ENCODE measurements at places on chromosomes 3 and 15.

GRCh38 chr3:195854628-195855294 lies 43.0 kb upstream of the MUC4 start:
- DNase-seq = no peak

- DNase-seq = no peak
These were observed 46.5 kb upstream of the MANF start for GRCh38 chr3:51338632-51339031.

DNA sequence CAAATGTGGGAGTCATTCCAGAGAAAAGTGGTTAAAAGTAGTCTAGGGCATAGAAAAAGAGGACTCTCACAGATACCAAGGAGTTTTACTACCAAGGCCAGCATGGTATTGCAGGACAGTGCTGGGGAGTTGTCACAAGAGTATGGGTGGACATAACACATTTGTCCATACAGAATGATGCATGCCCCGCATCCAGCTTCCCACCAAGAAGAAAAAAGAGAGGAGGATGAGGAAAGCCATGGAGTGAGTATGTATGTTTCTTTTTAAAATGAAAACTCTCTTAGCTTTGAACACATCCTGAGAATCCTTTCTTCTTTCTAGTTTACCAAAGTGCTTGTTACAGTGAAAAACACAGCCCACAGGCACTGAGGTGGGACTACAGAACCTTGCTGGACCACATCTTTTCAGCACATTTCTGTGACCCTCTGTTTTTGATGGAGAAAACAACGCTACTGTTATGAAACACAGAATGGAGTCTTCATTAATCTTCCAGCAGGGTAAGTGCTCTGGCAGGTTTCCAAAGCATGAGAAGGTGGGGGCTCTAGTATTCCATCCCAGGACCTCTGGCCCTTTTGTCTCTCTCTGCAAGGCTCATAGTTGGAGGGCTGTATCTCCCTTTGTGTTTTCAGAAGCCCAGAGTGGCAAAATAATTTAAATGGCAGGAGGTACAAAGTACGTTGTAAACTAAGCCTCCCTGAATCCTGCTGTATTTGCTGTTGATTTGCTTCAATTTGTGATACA lies 12.7 kb downstream of the NR2E3 start:
- DNase-seq = no peak

DNA sequence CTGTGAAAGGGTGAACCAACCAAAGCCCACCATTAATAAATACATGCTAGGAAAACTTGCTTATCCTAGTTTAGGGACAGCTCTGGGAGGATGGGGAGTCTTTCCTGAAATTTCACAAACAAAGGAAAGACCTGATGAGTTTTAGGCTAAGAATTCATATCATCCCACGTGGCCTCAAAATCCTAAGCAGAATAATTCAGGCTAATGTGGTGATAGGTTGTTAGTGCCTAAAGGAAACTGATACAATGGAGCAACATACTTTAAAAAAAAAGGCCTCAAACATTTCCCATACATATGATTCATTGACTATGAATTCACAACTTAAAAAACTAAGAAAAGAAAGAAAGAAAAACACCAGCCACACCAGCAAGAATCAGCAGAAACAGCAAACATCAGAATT lies 126.9 kb upstream of the CNTN4 start:
- no peak for DNase-seq

DNA sequence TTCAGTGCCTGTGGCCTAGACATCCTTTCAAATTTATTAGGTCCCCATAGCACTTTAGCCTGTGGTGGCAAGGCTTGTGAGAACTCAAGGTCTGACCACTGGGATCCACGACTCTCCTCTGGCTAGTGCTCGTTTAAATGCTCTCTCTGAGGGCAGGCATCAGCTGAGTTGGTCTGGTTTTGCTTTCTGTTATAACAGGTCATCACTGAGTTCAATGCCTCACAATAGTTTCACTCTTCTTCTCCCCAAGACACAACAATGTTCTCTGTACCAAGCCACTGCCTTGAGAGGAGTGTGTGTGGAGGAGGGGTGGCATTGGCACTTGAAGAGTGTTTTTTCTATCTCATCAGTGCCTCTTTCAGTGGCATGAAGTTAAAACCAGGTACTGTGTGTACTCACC lies 7.6 kb downstream of the OR5K4 start:
- no peak for DNase-seq

DNA sequence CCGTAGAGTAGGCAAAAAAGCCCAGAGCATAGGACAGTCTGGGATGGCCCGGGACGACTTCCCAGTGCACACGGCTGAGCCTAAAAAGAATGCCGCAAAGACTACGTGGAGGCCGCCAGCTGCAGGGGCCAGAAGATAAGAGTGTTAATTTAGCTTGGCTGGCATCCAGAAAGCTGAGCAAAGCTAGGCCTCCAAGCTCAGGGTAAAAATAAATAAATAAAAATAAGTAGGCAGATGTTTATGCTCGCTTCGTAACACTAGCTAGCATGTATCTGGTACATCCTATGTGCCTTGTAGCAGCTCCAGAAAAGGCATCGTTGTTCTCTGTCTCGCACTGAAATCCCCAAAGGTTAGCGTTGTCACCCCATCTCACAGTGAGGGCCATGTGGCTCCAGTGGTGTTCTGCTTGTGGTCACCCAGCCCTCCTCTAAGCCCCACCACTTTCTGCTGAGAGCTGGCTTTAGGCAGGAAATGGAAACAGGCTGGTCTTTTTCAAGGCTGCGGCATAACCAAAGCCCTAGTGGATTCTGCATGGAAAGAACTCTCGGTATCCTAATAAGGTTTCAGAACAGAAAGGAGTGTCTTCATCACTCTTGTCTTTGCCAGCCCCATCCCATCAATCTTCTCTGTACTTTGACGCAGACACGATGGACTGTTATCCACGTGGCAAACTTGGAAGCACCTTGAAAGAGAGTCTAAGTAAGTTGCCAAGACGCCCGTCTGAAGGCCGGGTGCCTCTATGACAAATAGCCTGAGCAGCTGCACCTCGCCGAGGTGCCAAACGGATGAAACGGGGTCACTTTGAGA lies 58.1 kb upstream of the MEF2A start:
- DNase-seq = no peak

DNA sequence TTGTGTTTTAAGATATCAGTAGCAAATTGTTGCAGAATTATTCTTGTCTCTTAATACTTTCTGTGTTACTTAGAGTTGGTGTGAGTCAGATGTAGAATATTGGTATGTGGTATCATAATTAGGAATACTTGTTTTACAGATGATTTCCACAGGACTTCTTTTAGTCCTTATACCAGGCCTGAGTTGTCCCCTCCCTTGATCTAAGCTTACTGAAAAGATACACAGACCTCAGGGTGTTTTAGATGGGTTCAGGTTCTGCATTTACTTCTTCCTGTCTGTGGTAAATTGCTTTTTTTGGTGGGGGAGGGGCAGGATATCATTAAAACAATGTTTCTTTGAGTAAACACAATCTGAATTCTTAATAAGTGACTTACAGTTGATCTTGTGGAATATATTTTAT lies 14.2 kb downstream of the DZIP3 start:
- no peak for DNase-seq

DNA sequence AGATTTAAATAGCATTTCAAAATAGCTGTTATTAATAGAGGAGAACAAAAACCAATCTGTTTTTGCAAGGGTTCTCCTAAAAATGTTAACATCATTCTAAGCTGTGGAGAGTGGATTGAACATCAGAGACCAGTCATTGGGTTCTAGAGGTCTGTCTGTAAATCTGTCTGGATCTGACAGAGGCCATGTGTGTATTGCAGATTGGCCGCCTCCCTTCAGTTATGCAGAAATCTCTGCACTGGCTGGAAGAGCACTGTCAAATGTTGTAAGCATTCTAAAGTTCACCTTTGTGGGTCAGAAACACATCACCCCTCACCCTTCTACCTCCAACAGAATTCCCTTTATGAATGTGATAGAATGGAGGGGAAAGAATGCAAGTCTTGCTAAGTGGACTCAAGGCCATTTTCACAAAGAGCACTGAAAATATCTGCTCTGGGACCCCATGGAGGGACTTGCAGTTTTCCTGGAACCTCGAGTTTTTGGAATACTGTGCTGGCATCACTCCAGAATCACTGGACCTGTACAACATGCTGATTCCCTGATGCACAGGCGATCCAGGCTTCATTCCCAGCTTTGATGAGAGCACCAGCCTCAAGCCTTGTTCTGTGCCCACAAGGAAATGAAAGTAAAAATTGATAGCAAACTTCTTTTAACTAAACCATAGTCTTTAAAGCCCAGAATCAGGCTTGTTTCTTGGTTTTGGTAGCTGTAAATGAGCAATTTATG lies 8.4 kb downstream of the FAM81A start:
- no peak for DNase-seq

- DNase-seq = no peak
These were observed 520.9 kb upstream of the TGFBR2 start for GRCh38 chr3:30085486-30085885.

DNA sequence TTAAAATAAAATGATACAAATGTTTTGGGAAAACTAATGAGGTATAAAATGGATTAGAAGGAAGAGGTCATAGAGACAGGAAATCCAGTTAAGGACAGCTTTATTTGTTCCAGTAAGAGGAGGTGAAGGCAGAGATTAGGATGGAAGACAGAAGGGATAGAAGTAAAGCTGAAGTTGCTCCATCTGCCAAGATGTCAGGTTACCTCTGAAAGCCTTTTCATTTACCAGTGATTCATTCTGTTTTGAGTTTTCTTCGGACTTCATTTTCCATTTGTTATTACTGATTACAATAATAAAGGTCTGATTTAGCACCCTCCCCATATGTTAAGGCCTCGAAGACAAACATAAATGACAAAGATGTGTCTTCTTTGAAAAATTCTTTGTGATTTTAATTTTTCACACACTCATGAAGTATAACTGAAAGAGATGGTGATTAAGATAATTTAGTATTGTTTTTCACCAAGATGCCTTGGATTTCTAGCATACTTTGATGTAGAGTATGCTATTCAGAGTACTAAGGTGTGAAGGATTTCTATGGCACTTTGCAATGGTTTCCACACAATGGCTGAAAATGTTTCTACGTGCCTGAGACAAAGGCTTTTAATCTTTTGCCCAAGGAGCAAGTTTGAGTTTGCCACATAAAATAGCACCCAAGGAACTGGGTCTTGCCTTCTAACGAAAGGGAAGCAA lies 75.4 kb upstream of the PLAAT1 start:
- no peak for DNase-seq

DNA sequence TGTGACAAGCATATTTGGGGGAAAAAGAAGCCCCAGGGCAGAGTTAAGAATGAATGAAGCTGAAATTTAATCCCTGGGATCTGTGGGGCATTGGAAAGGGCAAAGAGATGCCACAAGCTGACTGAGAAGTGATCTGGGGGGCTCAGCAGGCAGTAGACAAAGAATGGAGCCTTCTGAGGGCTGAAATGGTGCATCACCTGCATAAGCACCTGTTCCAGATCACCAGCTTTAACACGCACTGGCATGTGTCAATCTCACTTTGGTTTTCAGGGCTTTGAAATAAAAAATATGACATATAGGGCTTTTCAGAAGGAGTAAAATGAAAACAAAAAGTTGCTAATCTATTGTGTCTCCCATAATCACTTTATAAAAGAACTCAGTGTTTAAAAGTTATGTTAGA lies 210.8 kb upstream of the ARHGEF26 start:
- DNase-seq = no peak

GRCh38 chr3:30075514-30075913 lies 530.9 kb upstream of the TGFBR2 start:
- DNase-seq = no peak

GRCh38 chr3:136464502-136464901 lies 214.4 kb downstream of the PCCB start:
- no peak for DNase-seq
